ENCODE measurements at places on chromosomes 6 and 20.

DNA sequence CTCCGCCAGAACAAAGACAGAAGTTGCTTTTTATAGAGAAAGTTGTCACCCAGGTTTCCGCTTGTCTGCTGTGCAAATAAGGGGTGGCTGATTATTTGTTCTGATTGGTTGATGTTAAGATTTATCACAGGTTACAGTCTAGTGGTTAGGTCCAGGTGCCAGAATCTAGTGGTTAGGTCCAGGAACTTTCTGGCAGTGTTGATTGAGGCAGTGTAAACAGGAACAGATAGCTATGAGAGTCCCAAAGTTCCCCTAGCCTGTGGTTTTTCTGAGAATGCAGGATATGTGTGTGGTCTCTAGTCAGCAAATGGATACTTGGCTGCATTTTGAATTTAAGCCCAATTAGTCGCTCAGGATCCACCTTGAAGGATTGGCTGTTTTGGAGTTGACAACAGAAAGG, 148.0 kb downstream of the TMEM200A start:
- peak; percentile 7 for DNase-seq

DNA sequence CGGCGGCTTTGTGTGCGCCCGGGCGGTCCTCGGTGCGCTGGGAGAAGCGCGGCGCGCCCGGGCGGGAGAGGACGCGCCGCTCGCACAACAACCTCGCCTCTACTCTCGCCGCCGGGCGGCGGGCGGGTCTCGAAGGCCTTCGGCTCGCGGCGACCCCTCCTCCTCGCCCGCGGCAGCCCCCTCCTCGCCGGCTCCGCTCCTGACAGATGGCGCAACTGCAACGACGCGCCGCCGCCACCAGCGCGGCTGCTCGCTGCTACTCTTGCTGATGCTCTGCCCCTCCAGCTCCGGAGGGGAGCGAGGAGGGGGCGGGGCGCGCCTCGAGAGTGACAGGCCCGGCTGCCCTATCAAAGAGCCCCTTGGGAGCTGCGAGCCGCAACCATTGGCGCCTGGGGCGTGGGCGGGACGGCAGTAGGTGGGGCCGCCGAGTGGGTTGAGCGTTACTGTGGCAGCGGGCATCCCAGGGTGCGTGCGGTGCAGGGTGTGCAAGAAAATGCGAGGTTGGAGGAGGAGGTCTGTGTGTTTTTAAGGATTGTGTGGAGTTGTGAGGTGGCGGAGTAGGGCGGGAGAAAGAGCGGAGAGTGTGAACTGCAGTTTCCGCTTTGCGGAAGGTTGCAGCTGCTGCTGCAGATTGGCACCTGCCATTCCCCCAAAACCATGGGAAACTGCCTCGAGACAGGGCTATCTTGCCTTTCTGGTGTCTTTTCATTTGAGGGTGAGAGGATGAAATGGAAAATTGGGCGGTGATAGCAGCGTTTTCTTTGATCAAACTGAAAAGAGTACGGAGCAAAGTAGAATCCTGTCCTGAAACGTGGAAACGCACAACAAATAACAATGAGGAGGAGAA, at the start of gene FYN:
Gene FYN (minus strand): TSS at position 275 of the 847 bp plus-strand sequence. CDS start 153,401 bp downstream, outside the sequence.
- DNase-seq = peak; percentile 99

DNA sequence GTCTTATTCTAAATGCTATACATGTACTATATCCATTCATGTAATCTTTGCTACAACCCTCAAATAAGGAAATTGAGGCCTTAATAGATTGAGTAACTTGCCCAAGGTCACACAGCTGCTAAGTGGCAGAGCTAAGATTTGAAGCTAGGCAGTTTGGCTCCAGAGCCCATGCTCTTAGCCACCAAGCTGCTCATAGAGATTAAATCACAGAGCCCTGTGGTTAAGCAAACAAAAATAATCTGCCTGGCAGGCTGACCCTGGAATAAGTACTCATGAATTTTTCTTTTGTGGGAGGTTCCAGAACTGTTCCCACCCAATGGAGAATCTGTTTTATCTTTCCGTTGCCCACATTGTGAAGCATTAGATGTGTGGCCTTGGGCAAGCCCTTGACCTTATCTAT, 7.4 kb downstream of the AAR2 start:
- DNase-seq = no peak

- DNase-seq = no peak
These were observed 72.4 kb downstream of the ASCC3 start for GRCh38 chr6:100808638-100809275.

DNA sequence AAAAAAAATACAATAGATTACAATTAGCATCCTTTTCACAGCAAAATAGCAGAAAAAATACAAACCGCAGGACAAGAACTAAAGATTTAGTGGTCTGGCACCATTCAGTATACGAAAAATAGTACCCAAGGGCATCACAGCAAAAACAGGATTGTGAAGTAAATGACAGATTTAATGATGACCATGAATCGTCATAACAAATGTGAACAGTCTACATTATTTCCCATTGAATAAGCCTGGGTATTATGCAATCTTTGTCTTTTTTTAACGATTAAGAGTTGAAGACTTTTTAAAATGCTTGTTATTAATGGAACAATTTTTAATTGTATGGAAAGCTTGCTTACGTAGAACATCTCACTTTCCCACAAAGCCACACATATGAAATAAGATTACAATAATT, 432.8 kb downstream of the PKHD1 start:
- no peak for DNase-seq

DNA sequence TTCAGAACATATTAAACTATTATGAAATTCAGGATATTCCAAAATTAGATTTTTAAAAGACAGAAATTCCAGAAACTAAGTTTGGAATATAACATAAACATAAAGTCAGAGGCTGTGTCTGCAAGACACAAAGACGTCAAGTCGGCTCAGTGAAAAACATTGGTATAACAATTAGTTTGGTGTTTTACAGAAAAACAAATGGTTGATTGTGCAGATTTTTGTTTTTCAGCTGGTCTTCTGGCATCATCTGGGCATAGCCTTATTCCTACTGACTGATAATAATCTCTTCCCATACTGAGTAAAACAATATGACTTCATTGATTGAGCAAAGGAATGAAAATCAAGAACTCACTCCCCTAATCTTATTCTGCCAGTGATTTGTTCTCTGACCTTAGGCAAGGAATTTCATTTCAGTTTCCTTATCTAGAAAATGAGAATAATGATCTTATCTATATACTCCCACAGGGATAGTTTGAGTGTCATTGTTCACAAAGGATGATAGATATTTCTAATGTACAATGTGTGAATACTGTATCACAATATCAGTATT, 84.3 kb downstream of the FRK start:
- no peak for DNase-seq

Measured in activated CD8-positive, alpha-beta memory T cell treated with anti-CD3 and anti-CD28 coated beads for 1 hour (primary cell).